Activated naive CD4-positive, alpha-beta T cell treated with anti-CD3 and anti-CD28 coated beads, Interleukin-2, amount 50 U/mL, for 72 hours (primary cell): ENCODE measurements at places on chromosomes 5 and 9. TPM values are rescaled to one million over a fixed set of nuclear protein-coding genes. Genes with fewer than 3 reads are reported as not detected.

Gene MYO10
- total RNA-seq: 0.11 TPM

Gene CCDC192
- total RNA-seq: not detected

Gene RASGRF2
- 14.5 TPM for total RNA-seq

Gene AGTPBP1
- 36.9 TPM for total RNA-seq

Gene IFNA21
- not detected for total RNA-seq

DNA sequence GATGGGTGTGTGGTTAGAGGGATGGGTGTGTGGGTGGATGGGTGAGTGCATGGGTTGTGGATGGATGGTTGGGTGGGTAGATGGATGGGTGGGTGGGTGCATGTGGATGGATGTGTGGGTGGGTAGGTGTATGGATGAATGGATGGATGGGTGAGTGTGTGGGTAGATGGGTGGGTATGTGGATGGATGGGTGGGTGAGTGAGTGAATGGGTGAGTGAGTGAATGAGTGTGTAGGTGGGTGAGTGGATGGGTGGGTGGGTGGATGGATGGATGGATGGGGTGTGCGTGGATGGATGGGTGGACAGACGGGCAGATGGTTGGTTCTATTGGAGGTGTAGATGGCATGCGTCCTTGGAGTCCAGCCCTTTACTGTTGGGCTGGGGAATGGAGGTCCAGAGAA lies 17.2 kb downstream of the STKLD1 start:
- no peak for DNase-seq

Gene TAF11L2
- not detected for total RNA-seq

DNA sequence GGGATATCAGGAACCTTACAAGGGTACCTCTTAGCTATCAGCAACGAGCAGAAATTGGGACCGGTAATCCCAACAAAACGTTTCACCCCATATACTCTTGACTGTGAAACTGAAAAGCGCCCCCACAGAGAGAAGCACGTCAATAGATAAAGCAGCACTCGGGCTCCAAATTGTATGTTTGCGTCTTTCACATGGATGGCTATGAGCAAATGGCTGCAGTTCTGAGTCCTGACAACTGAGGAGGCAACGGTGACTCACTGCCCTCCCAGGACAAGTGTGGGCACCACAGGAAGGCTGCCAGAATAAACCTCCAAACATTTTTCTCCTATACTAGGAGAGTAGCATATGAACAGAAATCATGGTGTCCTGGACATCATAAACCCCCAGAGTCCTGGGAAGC lies 36.6 kb downstream of the SEMA4D start:
- no peak for DNase-seq

DNA sequence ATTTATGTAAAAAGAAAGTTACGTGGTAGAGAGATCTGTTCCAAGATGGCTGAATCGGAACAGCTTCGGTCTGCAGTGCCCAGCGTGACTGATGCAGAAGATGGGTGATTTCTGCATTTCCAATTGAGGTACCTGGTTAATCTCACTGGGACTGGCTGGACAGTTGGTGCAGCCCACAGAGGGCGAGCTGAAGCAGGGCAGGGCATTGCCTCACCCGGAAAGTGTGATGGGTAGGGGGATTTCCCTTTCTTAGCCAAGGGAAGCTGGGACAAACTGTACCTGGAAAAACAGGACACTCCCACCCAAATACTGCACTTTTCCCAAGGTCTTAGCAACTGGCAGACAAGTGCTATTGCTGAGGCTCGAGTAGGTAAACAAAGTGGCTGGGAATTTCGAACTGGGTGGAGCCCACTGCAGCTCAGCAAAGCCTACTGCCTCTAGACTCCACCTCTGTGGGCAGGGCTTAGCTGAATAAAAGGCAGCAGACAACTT lies 13.1 kb upstream of the HSD17B4 start:
- DNase-seq: no peak

Gene SH3GL2
- not detected for total RNA-seq

Gene ZDHHC11
- 3.4 TPM for total RNA-seq

- no peak for DNase-seq
Observed at GRCh38 chr5:158390577-158390976, 531.6 kb upstream of the CLINT1 start.

- no peak for DNase-seq
Observed at GRCh38 chr9:792331-793260, 48.9 kb upstream of the DMRT1 start.

Gene PSIP1
- 159 TPM for total RNA-seq

GRCh38 chr5:138986186-138986800 lies 111.2 kb upstream of the LRRTM2 start:
- DNase-seq: no peak

DNA sequence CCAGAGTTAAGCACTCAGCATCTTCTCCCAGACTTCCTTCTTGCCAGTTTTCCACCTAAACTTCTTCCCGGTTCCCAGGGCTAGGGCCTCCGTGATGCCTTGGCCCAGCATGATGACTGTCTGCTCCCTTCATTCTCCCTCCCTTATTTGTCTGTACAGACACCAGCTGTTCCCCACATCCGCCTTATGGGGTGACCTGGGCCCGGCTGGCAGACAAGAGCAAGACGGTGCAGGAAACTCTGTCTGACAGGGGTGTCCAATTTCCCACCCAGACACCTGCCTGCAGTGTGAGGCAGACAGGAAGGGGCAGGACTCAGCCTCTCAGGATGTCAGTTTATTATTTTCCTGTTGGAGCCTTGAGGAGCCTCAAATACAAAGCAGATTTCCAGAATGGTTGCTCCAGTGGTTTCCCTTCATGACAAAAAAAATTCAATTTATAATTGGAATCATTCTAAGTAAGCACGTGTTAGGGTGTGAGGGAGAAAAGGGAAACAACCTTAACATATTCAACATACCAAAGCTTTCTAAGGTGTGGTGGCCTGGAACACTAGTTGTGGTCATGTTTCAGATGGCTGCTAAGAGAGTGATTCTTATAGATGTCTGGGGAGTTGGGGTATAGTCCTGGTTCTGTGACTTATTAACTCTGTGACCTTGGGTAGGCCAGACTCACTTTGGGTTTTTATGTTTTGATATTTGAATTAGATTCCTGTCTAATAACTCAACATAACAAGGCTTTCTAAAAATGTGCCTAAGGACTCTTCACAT lies 234.5 kb downstream of the PAPPA start:
- no peak for DNase-seq

- peak; percentile 65 for DNase-seq
Observed at GRCh38 chr9:137150617-137151457, 11.9 kb downstream of the GRIN1 start.

Gene TEX48
- total RNA-seq: not detected

DNA sequence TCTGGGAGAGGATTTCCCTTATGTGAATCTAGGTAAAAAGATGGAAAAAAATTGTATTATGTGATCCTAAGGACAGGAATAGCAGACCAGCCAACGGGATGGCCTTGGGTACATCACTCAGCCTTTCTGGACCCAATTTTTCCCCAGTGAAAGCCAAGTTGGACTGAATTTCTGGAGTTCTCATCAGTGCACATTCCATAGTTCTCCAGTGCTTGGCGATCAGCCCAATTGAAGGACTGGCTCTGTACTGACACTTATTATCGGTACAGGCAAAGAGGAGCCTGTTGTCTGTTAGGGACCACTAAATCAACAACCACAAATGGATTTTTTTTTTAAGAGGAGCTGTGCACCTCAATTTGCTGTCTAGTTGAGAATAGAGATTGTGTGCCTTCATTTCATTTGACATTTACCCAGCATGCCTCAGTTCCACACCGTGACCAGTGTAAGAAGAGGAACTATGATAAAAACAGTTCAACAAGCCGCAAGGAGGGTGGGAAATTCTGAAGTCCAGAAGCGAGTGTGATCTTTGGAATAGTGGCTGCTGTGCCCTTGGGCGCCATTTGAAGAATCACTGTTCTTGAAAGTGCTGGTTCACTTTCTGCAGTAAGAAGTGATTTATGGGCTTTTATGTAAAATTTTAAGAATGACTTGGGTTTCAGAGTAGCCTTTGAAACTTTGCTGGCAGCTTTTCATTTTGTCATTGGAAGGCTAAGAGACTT lies 8.0 kb downstream of the ARL10 start:
- no peak for DNase-seq

DNA sequence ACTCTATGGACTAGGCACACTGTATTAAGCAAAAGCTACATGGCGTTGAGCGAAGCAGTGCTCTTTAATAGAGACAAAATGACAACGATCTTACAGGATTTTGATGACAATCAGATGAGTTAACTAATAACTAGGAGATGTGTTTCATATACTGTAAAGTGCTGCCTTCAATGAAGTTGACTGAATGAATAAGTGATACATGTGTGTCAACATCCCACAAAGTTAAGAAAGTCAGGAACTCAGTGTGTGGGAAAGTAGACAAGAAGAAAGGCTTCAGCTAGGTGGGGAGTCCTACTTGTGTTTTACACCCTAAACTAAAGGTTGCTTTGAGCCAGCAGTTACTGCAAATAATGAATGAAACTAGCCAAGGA lies 79.6 kb downstream of the PAPPA start:
- no peak for DNase-seq

DNA sequence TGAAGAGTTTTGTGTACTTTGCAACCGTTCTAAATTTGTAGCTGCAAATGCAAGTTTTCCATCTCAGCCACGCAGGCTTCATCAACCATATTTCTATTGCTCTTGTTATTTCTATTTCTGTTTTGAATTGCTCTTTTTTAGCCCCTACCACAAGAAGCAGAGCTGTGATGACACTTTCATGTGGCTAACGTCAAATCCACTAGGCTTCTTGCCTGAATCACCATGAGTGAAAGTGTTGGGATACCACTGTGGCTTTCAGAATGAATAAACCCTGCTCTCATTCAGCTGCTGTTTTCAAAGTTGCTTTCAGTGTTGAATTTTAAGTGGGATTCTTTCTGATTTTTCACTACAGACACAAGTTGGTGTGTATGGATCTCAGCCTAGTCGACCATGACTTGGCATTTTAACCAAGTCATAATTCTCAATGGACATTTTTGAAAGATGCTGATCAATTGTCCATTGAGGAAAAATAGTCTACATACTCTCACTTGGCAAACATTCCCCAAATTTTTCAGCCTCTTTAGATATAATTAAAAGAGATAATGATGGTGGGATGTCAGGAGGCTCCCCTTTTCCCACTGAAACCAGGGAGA lies 41.0 kb upstream of the MTAP start:
- peak; percentile 57 for DNase-seq

DNA sequence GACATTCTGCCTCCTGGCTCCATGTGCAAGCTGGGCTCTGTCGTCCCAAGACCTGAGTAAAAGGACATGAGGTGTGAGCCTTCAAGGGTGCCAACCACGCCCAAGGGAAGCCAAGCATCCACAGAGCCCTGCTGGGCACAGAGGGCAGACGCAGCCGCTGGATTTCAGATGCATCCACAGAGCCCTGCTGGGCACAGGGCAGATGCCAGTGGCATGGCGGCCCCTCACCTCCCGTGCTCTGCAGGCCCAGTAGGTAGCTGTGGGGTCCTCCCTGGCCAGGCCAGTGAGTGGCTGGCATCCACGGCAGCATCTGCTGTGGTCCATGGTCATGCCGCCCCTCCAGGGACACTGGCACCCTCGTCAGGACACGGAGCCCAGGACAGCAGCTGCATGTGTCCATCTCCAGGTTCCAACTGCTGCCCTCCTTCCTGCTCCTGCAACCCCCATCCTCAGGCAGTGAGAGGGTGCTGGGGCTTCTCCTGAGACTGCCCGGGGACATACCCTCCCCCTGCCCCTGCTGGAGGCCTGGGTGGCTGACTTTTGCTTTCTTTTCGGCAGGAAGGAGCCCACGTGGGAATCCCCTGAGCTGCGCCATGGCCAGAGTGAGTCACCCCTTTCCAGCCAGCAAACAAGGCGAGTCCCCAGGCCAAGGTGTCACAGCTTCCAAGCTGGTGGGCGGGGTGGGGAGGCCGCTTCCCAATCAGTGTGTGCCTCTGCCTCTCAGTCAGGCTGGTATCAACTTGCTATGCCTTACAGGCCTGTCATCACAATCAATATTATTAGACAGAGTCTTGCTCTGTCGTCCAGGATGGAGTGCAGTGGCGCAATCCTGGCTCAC lies 4.0 kb upstream of the TRAF2 start:
- peak; percentile 94 for DNase-seq

Gene C9orf50
- 0.41 TPM for total RNA-seq

DNA sequence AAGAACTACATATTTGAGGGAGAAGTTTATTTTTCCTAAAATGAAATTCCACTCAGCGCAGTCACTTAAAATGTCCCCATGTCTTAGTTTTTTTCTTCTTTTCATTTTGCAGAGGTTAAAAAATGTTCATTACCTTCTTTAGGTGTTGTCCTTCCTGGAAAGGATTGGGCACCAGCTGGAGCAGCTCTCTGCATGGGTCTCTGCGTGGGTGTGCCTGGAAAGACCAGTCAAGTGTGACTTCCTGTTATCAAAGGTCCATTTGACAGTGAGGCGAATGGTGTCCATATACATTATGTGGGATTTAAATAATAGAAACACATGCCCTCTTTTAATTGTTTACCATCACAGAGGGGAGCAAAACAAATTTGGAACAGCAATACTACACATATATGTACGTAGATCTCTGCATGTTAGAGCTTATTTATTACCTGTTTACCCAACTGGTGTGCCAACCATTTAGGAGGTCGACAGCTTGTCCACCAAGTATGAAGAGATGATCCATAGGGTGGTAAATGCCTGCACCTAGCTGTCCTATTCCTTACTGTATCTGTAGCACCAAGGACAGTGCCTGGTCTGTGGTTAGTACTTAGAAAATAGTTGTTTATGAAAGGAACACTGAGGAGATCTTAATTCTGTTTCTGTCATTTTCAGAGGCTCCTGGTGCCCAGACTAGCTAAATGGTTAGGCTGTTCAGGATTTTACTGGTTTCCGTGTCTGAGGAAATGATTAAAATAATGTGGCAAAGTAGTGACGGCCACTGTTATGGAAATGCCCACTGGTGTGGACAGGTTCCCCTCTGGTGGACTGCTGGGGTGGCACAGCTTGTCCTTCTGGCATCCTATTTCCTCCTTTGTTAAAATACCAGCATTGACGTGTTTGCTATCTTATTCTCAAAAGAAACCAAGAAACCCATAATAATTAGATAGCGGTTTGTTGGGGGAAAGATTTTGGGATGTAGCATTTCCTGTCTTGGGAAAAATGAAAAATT lies 200.4 kb downstream of the MAST4 start:
- no peak for DNase-seq

GRCh38 chr5:92119110-92119509 lies 736.0 kb upstream of the ARRDC3 start:
- no peak for DNase-seq

Gene DPYSL3
- total RNA-seq: not detected

Gene SLC46A2
- not detected for total RNA-seq

DNA sequence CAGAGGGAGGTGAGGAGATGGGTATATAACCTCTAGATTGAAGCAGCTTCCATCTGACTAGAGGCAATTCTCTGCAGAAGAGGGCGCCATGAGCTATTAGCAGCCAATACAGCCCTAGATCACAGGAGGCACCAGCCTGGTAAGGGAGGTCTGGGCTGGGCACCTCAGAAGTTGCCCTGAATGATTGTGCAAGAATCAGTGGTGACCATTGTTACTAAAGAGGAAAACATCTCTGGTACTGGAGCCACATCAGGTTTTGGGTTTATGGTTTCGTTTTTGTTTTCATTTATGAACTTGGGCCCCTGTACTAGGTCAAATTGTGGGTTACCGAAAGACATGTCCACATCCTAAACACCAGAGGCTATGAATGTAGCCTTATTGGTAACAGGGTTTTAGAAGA lies 342.0 kb downstream of the MLLT3 start:
- DNase-seq: no peak

Gene GRXCR2
- not detected for total RNA-seq

- no peak for DNase-seq
Observed at GRCh38 chr5:142816531-142817430, 46.6 kb downstream of the ARHGAP26 start.

Gene STKLD1
- not detected for total RNA-seq
